ENCODE measurements at places on chromosomes 4 and X.

- peak; percentile 58 for DNase-seq
These were observed 42.8 kb downstream of the ADRA2C start for GRCh38 chr4:3809028-3809427.

DNA sequence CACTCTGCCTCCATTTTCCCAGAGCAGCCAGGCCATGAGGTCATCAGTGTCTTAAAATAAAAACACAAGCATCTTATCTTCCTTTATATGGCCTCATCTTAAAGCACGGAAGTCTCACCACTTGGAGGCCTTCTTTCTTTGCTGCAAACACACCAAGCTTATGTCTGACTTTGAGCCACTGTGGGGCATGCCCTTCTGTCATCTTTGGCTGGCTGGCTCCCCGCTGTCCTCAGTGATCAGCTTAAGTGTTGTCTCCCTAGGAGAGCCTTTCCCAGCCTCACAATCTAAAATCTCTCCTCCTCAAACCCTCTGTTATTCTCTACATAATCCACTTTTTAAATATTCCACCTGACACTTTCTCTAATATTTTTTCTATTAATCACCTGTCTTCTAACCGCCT lies 191.6 kb upstream of the TTC29 start:
- DNase-seq, result no peak

DNA sequence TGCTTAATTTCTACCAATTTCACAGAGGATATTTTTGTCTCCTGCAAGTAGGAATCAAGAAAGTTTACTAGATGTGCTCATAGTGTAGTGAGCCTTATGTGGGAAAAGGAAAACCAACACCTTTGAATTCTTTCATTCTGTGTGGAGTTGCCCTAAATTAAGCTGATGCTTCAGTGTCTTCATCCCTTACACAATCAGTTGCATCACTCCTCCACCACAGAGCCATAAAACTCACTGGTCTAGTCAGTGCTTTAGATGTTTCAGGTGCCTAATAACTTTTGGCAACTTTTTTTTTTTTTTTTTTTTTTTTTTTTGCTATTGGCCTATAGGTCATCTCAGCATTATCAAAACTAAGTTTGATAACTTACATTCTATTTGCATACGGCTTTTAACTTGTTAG lies 41.5 kb downstream of the HHIP start:
- DNase-seq, result no peak

DNA sequence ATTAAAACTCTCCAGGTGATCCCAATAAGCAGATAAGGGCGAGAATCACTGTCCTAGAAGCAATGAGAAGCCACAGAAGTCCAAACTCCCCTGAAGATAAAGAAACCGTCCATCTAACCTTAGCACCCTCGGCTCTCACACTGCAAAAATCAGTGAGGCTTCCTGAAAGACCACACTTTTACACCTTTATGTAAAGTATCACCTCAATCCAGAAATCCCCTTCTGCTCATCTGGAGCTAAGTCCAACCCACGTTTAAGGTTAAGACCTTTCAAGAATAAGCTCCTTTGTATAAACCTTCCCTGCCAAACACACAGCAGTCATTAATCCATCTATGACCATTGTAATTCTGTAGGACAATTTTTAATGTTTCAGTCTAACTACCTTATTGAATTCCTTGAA lies 41.7 kb downstream of the LIN54 start:
- no peak for DNase-seq

DNA sequence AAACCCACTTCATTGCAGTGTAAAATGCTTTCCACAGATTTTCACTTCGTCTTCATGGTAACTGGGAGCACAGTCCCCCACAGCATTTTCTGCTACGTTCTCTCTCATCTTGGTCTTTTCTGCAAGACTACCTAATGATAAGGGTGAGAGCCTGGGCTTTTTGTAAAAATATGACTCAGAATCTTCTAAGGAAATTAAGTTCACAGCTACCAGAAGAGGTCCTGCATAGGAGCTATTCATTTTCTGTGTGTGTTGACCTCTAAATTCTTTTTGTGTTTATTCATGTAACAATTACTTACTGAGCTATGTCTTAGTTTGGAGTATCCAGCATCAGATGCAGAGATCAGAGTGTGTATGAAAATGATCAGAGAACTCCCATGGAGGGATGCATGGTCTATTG lies 192.2 kb downstream of the CPEB2 start:
- DNase-seq, result no peak

- no peak for DNase-seq
These were observed 83.0 kb downstream of the MAML3 start for GRCh38 chr4:140070973-140071372.

- no peak for DNase-seq
These were observed at the start of gene UGT2B17 for GRCh38 chr4:68576272-68577125. Gene UGT2B17, minus strand, starts transcription at chr4:68576322. Its CDS starts 7,838 bp downstream, at chr4:68568484.

Data from Right ventricle myocardium inferior (tissue), 1 donor.